Heart left ventricle (tissue), 16 donors: ENCODE measurements at places on chromosomes 12 and 14. TPM values are rescaled to one million over a fixed set of nuclear protein-coding genes. Genes with fewer than 3 reads are reported as not detected.

DNA sequence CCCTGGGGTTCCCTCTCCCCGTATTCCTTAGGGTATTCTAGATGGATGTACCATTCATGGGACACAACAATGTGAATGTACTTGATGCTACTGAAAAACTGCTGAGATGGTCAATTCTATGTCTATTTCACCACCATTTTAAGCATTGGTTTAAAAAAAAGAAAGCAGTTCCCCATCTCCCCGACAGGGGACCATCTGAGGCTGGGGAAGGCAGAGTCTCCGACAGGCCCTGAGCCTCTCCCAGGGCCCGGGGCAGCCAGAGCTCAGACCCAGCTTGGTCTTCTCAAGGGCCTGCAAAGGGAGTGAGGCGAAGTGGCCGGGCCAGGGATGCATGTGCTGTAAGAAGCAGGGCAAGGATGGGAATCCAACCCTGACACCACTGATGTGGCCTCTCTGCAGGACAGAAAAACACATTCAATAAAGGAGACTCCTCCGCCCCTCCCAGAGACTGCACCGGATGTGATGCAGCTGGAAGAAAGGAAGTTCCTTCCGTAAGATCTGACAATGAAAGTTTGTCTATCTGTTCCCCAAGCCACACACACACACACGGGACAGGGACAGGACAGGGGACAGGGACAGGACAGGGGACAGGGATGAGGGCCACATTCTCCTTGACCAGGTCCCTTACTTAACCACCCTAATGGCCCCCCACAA lies 234.1 kb downstream of the BCL11B start:
- H3K27me3 ChIP-seq = no peaks in the 10 kb centered on the region
- no peak overlapping the region for H3K27ac ChIP-seq
- no peak overlapping the region for H3K4me3 ChIP-seq

GPATCH2L gene
- 25.1 TPM for total RNA-seq

- peaks cover 47% of the 10 kb centered on the region for H3K36me3 ChIP-seq
- H3K4me1 ChIP-seq = peaks cover 18% of the 10 kb centered on the region
- H3K27me3 ChIP-seq = no peaks in the 10 kb centered on the region
- H3K27ac ChIP-seq = peak overlapping the region; percentile 71
- H3K4me3 ChIP-seq = no peak overlapping the region
Measured at GRCh38 chr14:90408713-90409112, 11.9 kb downstream of the CALM1 start.

PRB2 gene
- total RNA-seq = not detected

DNA sequence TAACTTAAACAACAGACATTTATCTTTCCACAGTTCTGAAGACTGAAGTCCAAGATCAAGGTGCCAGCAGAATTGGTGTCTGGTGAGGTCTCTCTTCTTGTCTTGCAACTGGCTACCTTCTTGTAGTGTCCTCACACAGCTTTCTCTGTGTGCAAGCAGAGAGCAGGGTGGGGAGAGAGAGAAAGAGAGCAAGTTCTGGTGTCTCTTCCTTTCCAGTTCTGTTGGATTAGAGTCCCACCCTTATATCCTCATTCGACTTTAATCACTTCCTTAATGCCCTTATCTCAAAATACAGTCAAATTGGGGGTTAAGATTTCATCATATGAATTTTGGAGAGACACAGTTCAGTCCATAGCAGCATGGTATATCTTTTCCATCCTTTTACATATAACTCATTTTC lies 40.8 kb downstream of the DYRK2 start:
- no peak for DNase-seq
- H3K27me3 ChIP-seq = no peaks in the 10 kb centered on the region
- H3K4me3 ChIP-seq = no peak overlapping the region
- no peak overlapping the region for H3K27ac ChIP-seq
- no peaks in the 10 kb centered on the region for H3K36me3 ChIP-seq

MLF2 gene
- 203 TPM for total RNA-seq

DNA sequence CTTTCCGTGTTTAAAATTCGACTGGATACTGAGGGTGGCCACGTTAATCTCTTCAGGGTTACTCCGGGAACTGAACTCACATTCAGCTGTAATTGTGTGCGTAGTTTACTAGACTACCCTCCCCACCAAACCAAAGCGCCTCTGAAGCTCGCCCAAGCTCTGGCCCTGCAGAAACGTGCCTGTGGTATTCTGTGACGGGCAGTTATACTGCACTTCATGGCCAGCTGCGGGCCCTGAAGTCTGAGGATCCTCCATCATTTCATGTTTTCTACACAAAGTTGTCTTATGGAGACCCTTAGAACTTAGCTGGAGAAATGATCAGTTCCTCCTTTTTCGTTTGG lies 688 bp downstream of the ZNF26 start:
- H3K27me3 ChIP-seq = no peaks in the 10 kb centered on the region
- DNase-seq = no peak
- H3K36me3 ChIP-seq = no peaks in the 10 kb centered on the region
- H3K4me3 ChIP-seq = peak overlapping the region; percentile 81

DNA sequence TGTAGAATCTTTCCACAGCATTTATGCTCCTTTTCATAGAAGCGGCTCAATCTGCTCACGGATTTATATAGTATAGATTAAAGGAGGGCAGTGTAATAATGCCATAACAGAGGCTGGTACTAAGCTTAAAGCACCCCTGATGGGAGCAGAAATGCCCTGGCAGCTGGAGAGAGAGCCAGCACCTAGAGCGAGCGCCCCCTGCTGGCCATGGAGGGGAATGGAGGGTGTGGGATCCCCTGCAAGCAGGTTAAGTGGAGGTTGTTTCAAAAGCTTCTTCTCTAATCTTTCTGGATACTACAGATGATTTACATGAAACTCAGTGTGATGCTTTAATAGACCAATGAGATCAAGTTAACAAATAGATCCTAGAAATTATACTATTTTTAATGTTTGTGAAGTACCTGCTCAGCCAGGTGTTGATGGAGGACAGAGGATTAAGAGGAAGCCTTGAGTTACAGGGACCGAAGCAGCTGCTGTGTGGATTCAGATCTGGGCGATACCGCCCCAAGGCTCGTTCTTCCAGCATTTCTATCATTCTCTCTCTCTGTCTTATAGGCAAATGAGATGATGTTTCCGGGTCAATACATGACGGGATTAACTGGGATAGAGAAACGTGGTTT lies 1519.3 kb upstream of the TMEM132C start:
- no peak overlapping the region for H3K27ac ChIP-seq
- no peaks in the 10 kb centered on the region for H3K27me3 ChIP-seq
- no peak overlapping the region for H3K4me3 ChIP-seq
- H3K36me3 ChIP-seq = no peaks in the 10 kb centered on the region

- H3K27me3 ChIP-seq = no peaks in the 10 kb centered on the region
- H3K27ac ChIP-seq = no peak overlapping the region
- no peaks in the 10 kb centered on the region for H3K36me3 ChIP-seq
- no peaks in the 10 kb centered on the region for H3K4me1 ChIP-seq
Measured at GRCh38 chr12:68790952-68791234, 17.1 kb upstream of the MDM2 start.

MUCL1 gene
- not detected for total RNA-seq

- H3K4me3 ChIP-seq = no peak overlapping the region
- H3K4me1 ChIP-seq = no peaks in the 10 kb centered on the region
- no peak overlapping the region for H3K27ac ChIP-seq
- H3K27me3 ChIP-seq = no peaks in the 10 kb centered on the region
- DNase-seq = no peak
- H3K36me3 ChIP-seq = no peaks in the 10 kb centered on the region
Measured at GRCh38 chr12:54442961-54443360, 23.9 kb upstream of the ITGA5 start.

TPH2 gene
- total RNA-seq = not detected

EFS gene
- total RNA-seq = 1.8 TPM

DNA sequence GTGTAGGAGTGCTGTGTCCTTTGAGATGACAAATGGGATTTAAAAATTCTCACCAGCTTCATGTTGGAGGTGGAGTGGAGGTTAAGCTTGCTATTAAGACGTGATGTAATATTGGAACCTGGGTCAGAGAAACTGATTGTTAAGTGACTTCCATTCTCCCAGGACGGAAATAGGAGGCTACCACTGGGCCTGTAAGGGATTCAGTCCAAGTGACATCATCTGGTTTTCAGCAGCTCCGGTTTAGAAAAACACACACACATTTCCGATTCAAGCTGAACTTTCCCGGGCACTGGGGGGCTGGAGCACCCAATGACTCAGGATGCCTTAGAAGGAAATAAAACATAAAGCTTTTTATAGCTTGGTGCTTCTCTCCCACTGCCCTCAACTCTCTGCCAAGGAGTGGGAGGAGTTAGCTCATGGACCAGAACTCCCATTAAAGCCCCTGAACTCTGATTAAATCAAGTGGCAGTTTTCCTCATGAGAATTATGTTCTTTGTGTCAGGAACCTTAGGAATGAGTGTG lies 12.4 kb downstream of the CALM1 start:
- H3K27me3 ChIP-seq = no peaks in the 10 kb centered on the region
- no peak overlapping the region for H3K4me3 ChIP-seq
- H3K36me3 ChIP-seq = peaks cover 24% of the 10 kb centered on the region
